ENCODE measurements at places on chromosomes 13 and 19. TPM values are rescaled to one million over a fixed set of nuclear protein-coding genes. Genes with fewer than 3 reads are reported as not detected.
A peak's percentile ranks its signal among the peaks of the same experiment; 100 is the strongest.

CD33 gene
- not detected for total RNA-seq

SPIB gene
- 211 TPM for total RNA-seq

NOTCH3 gene
- 0.05 TPM for total RNA-seq

SLITRK5 gene
- total RNA-seq, result not detected

OPA3 gene
- 11.2 TPM for total RNA-seq

CYP2A7 gene
- total RNA-seq, result not detected

C19orf47 gene
- 14.3 TPM for total RNA-seq

LGALS7B gene
- total RNA-seq, result not detected

DNA sequence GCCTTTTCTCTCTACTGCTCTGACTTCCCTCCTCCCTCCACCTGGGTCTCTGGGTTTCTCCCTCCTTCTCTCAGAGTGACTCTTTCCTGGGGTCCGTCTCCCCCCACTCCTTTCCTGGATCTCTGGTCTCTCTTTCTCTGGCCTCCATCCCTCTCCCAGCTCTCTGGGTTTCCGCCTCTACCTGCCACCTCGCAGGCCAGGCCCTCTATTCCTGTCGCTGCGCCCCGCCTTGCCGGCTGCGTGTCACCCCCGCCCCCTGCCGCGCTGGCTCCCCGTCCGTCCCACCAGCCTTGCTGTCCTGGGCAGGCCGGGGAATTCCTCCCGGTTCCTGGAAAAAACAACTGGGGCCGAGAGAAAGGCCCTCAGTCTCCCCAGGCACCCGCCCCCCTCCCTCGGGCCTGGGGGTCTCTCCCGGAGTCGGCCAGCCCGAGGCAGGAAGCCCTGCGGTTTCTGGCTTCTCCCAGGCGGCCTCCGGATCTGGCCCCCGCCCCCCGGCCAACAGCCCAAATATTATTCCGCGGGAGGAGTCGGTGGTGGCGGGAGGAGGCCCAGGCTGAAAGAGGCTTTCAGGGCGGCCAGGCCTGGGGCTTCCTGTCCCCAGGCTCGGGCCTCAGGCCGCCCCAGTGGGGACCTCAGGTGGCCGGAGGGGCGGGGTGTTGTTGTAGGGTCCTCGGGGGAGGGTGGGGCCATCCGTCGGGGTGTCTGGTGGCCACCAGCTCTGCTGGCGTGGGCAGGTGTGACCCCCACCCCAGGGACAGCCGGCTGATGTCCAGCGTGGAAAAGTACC lies 9.3 kb downstream of the IRF2BP1 start:
- DNase-seq, result no peak

DNA sequence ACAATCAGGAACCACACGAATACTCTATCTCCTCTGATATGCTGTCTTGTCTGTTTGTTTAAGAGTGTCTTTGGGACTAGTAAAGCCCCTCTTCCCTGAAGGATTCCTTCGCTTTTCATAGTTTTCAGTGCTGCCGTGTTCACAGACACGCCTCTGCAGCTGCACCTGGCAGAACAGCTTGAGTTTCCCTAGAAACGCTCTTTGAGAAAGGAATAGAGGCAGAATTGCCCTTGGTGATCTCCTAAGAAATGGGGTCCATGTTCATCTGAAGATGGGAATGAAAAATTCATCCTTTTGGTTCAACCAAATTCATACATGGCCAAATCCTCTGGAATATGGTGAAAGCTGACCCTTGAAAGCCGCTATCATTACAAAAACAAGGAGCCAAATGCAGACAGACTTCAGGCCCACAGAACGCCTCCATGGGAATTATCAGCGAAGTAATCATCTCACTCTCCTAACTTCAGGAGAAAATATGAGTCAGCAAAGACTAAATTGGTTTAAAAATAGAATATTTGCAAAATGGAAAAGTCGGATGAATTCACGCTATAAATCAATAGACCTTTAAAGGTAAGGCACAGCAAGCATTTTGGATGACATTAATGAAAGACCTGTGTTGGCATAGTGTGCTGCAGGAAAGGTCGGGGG lies 5.5 kb downstream of the SACS start:
- DNase-seq, result no peak

DNA sequence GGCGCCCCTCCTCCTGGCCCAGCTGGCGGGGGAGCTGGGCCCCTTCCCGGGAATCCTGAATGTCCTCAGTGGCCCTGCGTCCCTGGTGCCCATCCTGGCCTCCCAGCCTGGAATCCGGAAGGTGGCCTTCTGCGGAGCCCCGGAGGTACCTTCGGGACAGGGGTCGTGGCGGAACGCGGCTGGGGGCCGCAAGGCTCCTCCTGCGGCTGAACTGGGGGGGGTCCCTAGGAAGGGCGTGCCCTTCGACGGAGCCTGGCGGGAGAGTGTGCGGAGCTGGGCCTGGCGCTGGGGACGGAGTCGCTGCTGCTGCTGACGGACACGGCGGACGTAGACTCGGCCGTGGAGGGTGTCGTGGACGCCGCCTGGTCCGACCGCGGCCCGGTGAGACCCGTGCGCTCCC lies 8.6 kb downstream of the ALDH16A1 start:
- DNase-seq, result no peak

DNA sequence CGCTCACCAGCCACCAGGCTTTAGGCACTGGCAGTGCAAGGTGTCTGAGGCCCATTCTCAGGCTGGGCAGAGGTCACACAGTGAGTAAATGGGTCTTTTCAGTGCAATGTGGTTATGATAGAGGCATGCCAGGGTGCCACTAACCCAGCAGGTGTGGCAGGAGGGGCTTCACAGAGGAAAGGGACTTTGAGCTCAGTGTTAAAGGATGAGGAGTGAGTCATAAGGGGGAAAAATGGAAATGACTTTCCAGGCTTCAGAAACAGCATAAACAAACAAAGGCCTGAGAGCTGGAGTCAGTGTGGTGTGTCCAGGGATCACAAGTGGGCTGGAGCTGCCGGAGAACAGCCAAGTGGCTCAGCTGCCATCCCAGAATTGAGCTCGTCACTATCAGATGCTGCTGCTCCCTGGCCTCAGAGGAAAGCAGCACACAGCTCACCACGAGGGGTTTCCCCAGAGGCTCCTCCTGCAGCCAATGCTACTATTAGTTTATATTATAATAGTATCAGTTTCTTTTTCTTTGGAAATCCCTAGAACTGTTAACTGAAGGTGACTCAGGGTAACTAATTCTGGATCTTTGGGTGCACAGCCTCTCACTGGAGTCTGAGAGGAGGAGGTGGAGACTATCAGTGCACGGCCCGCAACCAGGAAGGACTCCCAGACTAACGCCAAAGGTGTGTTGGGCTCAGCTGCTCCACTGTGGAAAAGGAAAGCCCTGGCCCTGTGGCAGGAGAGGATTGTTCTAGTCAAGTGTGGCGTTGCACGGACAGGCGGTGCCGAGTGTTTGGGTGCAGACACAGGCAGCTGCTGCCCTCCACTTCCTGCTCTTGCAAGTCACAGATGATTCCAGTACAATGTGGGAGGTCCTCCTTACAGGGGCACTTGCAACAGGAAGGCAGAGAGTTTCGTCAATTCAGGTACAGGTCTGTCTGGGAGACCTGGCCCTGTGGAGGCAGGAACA lies 39.5 kb downstream of the DHRS12 start:
- peak; percentile 61 for DNase-seq

DNA sequence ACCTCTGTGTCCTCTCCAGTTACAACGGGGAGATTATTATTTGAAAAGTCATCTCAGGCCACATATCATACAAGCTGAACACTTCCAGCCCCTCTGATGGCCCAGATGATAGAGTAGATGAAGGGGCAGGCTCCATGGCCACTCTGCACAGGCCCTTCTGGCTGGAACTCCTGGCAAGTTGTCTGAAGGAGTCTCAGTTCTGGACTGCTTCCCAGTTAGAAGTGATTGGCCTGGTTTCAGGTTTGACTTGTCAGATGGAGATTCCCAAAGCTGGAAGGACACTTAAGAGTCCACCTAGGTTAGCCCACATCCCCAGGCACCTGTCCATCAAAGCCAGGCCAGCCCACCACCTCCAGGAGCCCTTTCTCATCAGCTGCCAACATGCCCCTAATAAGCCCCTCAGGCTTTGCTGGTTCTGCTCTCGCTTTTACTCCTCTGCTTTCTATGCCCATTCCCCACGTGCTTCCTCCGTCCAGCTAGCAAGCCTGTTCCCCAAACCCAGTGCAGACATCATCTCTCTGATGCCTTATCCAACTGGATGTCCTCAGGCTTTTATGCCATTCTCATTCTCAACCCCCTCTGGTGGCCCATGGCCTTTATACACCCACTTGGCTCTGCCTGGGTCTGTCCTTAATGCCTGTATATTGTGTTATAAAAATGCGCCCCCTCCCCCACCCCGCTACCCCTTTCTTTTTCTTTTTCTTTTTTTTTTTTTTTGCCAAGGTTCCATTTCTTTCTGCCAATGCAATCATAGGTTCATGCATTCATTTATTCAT lies 56.5 kb downstream of the HSPH1 start:
- DNase-seq, result no peak

DNA sequence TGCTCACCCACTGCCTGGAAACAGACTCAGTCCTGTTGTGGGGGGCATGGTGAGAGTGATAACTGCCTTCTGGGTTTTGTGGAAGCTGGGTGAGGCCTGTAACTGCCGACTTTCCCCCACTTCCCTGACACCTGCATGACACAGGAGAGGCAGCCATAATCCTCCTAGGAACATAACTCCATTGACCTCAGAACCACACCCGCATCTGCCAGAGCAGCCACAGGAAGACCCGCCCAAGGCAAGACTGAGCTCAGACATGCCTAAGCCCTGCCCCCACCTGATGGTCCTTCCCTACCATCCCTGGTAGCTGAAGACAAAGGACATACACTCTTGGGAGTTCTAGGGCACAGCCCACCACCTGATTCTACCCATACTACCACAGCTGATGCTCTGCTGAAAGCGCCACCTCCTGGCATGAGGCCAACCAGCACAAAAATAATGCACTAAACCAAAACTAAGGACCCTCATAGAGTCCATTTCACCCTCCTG lies 326.7 kb downstream of the RBM26 start:
- DNase-seq, result no peak

- DNase-seq, result no peak
Measured at GRCh38 chr13:99495466-99496183, 5.6 kb upstream of the TM9SF2 start.

- no peak for DNase-seq
Measured at GRCh38 chr13:66700117-66700601, 530.0 kb downstream of the PCDH9 start.

- no peak for DNase-seq
Measured at GRCh38 chr13:112757759-112758086, 67.9 kb downstream of the ATP11A start.

DNA sequence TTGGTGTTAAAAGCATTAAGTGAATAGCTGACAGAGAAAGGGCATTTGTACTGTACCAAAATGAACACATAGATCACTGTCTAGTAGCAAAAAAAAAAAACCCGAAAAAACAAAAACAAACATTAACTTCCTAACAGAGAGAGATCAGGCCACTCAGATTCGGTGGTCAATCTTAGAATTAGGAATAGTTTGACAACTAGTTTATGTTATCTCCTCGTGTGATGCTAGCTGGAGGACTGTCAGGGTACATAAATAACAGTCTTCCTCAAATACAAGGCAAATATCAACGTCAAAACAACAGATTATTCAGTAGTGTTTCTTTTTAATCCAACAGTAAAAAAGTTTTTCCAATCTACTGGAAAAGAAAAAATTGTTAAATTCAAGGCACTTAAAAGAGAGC lies 1.7 kb downstream of the ZMYM5 start:
- no peak for DNase-seq

DNA sequence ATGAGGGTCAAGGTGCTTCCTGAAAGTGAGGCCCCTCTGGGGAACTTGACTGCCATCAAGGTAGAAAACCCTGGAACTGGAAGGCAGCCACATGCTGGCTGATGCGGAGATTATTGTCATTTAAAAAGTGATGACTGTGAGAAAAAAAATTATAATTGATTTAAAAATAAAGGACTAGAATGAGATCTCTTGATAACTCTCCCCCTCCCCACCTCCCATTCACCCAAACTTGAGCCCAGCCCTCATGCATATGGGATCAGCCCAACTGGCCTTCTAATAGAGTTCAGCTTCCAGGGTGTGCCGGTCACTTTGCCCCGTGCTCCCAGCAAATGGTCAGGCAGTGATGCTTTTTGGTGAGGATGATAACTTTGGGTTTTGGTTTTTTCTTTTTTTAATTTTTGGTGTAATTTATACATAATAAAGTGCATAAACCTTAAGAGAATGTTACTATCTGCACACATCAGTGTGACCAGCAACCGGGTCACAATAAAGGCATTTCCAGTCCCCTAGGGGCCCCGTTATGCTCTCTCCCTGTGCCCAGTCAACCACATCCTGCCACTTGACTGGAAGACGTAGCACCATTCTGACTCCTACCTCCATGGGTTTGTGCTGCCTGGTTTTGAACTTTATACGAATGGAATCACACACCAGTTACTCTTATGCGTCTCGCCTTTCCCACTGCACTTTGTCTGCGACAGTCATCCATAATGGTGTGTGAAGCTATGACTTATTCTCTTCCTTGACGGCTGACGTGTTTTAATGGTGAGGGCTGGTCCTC lies 187.9 kb downstream of the USP12 start:
- DNase-seq, result no peak

- DNase-seq, result peak; percentile 69
Measured at GRCh38 chr19:47228168-47228936, 2.6 kb downstream of the BBC3 start.

DNA sequence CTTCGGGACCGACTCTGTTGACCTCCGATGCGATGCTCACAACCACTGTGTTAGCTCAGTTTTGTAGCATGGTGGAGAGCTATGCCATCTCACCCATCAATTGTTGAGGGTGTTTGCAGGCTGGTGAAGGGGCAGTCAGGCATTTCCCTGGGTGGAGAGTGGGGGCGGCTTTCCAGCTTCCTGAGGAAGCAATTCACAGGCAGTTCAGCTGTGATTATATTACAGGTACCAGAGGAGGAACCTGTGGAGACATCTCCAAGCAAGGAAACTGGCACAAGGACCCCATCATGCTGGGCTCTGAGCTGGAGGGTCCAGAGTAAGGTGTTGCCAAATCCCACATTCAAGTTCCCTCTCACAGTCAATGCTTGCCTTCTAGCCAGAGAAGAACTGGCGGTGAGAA lies 166.0 kb upstream of the ZNF536 start:
- DNase-seq, result no peak

DNA sequence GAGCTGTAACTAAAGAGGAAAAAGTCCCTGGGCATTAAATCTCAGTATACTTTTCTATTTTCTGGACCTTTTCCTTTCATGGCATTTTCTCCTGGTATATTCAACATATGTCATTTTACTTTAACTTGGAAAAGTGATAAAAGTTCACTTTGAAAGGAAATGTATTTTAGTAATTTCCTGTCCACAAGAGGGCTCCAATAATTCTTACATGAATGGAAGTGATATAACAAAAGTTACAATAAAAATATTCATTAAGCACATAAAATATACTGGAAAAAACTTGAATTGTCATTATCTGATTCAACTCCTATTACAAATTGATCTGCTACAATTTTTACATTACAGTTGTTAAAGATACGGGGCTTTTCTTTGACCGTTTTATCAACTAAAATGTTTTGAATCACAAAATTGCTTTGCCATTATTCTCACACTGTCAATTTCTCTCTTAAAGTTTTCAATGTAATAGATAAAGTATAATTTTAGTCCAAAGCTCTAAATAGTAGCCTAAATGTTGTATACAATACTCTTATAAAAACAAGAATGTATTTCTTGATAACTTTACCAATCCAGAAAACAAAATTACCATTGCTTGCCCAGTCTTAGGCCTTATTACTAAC lies 4.9 kb downstream of the UBL3 start:
- DNase-seq, result peak; percentile 19

GRCh38 chr13:77725071-77725470 lies 27.6 kb downstream of the SLAIN1 start:
- DNase-seq, result no peak

Measured in B cell (primary cell).